ENCODE measurements at places on chromosomes 5 and 9.

DNA sequence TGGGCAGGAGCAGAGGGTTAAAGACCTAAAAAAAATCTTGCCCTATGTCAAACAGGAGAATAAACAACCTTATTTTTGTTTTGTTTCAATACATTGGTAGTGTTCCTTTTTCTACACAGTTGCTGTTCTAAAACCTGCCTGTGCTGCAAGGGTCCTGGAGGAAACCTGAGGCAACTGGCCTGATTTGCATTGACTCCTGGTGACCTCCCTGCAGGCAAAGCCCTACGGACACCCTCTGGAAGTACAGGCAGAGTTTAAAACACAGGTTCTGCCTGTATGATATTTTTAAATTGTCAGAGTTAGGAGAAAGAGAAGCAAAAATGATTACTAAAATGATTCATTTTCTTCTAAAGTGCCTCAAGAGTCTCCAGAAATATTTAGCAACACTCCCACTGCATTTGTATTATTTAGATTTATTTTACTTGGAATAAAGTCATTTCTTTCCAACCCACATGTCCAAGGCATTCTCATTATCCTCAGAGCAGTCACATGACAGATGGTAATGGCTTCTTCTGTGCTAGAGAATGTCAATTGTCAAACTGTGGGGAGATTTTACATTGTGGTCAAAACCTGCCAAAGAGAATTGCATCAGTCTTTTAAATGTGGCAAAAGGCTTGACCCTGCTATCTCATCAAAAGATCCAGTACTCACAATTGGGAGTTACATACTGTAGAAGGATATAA, 559.6 kb downstream of the CETN3 start:
- DNase-seq: peak; percentile 22

DNA sequence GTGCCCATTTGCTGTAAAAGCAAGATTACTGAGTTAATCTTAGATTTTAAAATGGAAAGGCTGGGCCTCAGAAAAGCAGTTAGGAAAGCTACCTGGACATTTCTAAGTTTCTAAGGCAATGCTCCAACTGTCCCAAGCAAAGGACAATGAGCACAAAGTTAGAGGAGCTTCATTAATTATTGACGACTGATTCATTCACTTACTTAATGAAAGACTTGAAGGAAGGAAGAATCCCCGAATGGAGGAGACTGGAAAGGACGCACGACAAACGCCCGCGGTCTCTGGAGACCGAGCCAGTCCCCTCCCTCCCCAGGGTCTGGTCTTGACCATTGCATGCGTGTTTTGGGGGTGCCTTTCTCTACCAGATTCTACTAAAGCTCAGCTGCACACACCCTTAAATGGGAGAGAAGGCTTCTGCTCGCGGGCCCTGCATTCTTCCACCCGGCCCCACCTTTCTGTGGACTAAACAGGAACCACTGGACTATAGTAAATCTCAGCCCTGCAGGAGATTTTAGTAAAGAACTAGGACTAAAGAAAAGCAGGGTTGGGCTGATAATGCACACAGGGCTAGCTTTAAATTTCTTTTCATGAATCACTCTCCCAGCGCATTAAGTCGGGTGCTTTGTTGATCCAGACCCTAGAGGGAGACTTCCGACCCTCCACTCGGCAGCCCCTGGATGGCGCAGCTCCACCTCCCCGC, 44.8 kb downstream of the CTSL start:
- no peak for DNase-seq

GRCh38 chr9:1647776-1648175, 367.4 kb upstream of the SMARCA2 start:
- peak; percentile 1 for DNase-seq

- DNase-seq: no peak
Measured at GRCh38 chr5:11563822-11564221, 340.4 kb downstream of the CTNND2 start.

GRCh38 chr5:76874088-76874581, 24.3 kb downstream of the S100Z start:
- no peak for DNase-seq

DNA sequence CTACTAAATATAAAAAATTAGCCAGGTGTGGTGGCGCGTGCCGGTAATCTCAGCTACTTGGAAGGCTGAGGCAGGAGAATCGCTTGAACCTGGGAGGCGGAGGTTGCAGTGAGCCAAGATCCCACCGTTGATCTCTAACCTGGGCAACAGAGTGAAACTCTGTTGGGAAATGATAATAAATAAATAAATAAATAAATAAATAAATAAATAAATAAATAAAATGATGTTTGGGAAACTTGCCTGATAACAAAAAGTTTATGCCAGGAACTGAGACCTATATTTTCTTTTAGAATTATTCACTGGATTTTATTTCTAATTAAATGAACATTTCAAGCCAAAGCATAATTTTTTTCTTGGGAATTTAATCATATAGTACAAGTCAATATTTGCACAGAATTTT, 189.3 kb upstream of the CTNND2 start:
- DNase-seq: no peak

GRCh38 chr5:178699681-178700253, 30.7 kb downstream of the ZNF354A start:
- DNase-seq: no peak

DNA sequence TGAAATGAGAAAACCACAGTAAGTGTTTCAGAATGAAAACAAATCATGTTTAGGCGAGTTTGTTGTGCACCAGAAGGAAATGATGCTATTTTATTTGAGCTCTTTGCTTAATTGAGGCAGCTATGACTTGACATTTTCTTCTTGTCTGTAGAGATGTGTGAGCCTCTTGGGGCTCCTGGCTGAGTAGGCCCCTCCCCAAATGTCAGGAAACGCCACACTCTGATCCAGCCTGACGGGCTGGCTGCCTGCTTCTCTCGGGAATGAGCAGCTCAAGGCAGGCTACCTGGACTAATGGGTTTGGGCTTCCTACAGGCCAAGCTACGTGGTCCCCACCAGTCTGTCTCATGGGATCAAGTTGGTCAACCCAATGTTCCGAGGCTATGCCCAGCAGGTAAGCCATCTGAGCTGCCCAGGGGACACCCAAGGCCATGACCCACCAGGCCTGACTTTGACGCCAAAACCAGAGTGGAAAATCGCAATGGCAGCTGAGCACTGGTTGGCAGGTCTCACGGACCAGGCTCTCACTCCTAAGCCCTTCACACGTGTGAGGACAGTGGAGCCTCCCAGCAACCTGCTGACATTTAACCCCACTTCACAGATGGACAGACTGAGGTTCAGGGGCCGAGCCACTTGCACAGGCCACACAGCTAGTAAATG, 29.9 kb downstream of the USP20 start:
- DNase-seq: no peak

GRCh38 chr5:4204276-4205141, 608.9 kb downstream of the IRX1 start:
- DNase-seq: no peak

GRCh38 chr9:121249563-121249962, 18.4 kb upstream of the GSN start:
- DNase-seq: no peak

DNA sequence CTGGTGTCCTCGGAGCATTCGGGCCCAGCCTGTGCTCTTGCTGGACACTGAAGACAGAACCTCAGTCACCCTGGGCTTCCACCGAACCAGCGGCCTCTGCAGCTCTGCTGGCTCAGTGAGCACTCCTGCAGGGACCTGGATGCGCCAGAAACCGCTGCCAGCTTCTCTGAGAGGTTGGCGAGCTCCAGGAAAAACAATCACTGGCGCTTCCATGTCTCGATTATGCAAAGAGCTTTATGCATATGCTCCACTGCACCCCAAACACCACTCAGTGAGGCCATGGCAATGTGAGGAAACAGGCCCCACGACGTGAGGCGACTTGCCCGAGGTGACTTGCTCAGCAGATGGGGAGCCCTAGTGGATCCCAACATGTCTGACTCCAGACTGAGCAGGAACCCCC, 11.0 kb downstream of the PRDM12 start:
- no peak for DNase-seq

DNA sequence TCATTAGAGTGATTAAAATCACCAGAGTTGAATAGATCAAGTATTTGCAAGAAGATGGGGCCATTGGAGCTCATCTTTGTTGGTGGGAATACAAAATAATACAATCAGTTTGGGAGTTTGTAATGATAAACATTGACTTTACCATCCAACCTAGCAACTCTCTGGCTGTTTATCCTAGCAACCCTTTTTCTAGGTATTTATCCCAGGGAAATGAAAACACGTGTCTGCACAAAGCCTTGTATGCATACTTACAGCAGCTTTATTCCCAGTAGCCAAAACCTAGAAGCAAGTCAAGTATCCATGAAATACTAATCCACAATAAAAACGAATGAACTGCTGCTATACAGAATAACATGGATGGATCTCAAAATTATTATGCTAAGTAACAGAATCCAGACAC, 152.7 kb upstream of the DAB2 start:
- DNase-seq: no peak

DNA sequence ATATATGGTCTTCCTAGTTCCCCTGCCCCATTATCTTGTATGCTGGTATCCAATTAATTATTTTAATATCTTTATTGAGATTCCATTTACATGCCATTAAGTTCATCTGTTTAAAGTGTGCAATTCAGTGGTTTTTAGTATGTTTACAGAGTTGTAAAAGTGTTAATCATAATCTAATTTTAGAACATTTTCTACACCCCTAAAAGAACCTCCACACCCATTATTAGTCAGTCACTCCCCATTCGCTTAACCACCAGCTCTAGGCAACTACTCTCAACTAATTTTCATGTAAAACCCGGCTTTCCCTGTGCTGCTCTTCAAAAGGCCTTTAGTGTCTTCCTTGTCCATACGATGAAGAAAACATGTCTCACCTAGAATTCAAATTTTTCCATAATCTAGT, 20.8 kb upstream of the CAVIN4 start:
- DNase-seq: no peak

DNA sequence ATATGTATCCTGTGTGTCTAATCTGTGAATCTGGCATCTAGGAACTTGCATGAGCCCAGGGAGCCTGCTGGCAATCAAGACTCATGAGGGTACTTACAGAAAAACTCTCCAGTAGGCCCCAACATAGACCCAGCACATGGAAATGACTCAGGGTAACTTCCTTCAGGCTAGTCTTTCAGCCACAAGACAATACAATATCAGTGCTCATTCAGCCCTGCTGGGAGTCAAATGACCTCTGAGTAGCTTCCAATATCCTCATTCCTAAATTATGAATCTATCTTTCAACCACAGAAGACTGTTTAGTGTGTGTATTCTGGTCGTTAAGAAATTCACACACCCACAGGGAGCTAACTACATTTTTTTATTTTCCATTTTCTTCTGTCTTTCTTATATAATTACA, 1273.0 kb downstream of the EFNA5 start:
- DNase-seq: no peak

GRCh38 chr5:114450437-114450836, 88.6 kb downstream of the KCNN2 start:
- peak; percentile 9 for DNase-seq

GRCh38 chr5:33735072-33735471, 156.7 kb downstream of the ADAMTS12 start:
- no peak for DNase-seq

GRCh38 chr9:10721301-10721700, 108.5 kb upstream of the PTPRD start:
- DNase-seq: no peak

DNA sequence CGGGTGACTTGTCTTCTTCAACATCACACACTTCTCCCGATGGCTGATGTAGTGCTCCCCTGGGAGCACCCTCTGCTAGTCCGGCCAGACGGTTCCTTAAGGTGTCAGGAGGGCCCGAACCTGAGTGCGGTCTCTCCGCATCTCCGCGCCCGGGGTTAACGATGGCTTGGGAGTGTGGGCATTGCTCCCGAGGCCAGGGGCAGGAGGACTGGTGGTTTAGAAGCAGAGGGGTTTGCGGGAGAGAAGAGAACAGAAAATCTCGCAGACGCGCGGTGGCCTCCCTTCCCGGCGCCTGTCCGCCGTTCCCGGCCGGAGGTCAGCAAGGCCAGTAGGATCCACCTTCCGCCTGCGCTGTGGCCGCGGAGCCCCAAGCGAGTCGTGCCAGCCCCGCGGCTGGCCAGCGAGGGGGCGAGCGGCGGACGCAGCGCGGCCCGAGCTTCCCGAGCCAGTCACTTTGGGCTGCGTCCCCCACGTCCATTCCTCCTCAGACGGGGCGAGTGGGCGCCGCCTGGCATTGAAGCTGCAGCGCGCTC, 700 bp downstream of the CDO1 start:
- peak; percentile 55 for DNase-seq

DNA sequence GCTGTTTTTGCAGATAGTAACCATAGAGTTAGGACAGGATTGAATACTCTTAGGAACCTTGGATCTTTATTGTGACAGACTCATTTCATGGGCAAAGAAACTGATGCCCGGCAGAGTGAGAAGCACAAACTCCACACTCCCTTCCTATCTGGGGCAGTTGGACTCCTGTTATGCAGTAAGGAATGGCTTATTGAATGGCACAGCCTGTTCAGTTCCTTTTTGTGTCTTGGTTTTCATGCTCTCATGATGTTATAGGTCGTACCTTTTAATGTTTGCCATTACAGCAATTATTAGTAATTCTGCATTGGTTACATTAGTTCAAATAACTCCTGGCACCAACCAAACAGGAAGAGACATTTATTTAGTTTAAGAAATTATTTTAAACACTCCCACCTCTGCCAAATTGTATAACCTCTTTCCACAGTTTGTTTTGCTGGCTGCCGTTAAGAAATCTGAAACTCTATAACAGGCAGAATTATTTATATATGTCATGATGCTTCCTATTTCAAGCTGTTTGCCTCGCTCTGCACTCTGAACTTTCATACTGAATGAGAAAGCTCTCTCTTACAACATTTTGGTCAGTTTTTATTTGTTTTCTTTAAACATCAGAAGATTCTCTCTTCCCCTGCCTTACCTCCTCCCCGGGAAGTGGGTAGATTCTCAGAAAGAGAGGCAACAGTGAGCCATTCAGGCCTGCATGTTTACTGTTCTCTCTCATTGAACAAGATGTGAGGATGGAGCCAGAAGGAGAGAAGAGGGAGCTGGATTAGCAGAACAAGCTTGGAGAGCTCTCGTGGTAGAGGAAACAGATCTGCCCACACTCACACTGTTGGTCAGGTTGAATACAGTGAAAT, 144.4 kb downstream of the ARHGEF28 start:
- DNase-seq: no peak

GRCh38 chr5:87195104-87195591, 72.5 kb upstream of the RASA1 start:
- DNase-seq: peak; percentile 84

- no peak for DNase-seq
Measured at GRCh38 chr9:72173080-72173479, 23.8 kb downstream of the GDA start.

- peak; percentile 83 for DNase-seq
Measured at GRCh38 chr9:16870596-16871335, at the start of gene BNC2. Gene BNC2 (minus strand): TSS chr9:16870670. CDS start chr9:16870648, 22 bp downstream.

DNA sequence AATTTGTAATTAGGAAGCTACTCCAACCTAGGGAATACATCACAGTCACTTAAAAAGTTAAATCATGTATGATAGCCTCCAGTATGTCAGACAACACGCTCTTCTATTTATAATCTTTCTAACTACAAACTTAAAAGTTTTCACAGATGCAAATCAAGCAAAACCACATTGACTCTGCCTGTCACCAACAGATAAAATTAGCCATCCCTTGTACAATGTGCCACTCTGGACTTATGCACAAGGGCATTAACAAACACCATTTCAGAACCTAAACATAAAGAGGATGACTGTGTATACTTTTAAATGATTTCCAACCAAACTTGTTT, 14.7 kb downstream of the ERP44 start:
- no peak for DNase-seq

GRCh38 chr5:90569084-90569483, 10.5 kb downstream of the ADGRV1 start:
- DNase-seq: no peak

Data from cardiac muscle cell (in vitro differentiated cells and primary cell).